ENCODE measurements at places on chromosomes 2 and 18.

- no peak for DNase-seq
These were observed 169.6 kb upstream of the SIX2 start for GRCh38 chr2:45178854-45179253.

DNA sequence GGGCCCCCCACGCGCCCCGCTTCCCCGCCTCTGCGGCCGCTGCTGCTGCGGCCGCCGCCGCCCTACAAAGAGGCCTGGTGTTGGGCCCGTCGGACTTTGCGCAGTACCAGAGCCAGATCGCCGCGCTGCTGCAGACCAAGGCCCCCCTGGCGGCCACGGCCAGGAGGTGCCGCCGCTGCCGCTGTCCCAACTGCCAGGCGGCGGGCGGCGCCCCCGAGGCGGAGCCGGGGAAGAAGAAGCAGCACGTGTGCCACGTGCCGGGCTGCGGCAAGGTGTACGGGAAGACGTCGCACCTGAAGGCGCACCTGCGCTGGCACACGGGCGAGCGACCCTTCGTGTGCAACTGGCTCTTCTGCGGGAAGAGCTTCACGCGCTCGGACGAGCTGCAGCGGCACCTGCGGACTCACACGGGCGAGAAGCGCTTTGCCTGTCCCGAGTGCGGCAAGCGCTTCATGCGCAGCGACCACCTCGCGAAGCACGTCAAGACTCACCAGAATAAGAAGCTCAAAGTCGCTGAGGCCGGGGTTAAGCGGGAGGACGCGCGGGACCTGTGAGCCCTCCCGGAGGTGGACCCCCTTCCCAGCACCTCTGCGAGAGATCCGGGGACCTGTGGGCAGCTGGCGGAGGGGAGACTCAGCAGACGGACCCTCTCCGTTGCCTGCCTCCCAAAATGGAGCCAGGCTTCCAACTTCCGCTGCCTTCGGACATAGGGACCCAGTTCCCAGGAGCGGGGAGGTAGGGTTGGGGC lies 1.9 kb downstream of the SP5 start:
- no peak for DNase-seq

GRCh38 chr2:37326285-37326684 lies 1.7 kb upstream of the PRKD3 start:
- no peak for DNase-seq

DNA sequence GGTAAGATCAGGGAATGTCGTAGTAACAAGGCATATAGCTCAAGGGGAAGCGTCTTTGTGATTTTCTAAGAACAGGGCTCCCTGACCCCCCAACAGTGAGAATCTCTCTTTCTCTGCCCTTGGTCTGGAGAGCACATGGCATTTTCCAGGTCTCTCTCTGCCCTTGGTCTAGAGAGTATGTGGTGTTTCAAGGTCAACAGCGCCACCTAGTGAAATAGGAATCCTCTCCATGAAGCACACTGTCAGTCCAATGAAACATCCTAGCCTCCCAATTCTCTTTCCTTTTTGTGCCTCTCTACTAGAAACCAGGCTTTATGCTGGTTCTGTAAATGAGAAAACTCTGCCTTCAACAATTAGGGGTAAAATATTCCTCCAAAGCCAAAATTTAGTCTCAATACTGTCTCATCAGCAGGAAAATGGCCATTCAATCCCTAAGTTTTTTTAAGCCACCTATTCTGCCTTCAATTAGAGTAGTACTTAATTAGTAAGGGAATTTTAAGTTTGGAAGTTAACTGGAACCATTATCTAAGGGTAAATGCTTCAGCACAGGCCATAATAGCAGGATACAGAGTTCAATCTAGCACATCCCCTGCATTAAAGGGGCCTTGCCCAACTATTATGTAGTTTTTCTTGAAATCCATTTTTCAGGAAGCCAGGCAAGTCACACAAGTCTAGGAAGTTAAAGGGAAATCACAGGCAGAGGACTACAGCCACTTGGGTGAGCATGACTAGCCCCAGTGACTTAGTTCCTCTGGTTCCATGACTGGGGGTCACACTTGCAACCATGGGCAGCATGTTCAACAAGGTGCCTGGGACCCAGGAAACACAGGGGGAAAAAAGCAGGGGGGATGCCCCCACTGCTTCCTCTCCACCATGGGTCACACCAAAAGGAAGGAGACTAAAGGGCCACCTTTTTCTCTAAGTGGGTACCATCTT lies 12.4 kb downstream of the DYM start:
- DNase-seq = no peak

GRCh38 chr2:28152585-28153280 lies 239.9 kb upstream of the FOSL2 start:
- DNase-seq = no peak

DNA sequence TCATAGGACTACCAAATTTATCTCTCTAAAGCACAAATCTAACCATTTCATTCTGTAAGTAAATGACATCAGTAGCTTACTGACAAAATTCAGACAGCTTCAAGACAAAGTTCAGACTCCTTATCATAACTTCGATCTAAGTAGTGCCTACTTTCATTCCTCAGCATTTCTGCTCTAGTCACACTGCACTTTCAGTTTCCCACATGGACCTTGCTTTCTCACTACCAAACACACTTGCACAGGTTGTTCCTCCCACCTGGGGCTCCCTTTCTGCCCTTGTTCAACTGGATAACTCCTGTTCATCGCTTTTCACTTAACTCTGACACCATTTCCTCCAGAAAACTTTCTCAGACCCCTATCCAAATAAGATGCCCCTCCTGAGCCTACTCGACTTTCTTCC lies 22.1 kb upstream of the CCDC150 start:
- no peak for DNase-seq

DNA sequence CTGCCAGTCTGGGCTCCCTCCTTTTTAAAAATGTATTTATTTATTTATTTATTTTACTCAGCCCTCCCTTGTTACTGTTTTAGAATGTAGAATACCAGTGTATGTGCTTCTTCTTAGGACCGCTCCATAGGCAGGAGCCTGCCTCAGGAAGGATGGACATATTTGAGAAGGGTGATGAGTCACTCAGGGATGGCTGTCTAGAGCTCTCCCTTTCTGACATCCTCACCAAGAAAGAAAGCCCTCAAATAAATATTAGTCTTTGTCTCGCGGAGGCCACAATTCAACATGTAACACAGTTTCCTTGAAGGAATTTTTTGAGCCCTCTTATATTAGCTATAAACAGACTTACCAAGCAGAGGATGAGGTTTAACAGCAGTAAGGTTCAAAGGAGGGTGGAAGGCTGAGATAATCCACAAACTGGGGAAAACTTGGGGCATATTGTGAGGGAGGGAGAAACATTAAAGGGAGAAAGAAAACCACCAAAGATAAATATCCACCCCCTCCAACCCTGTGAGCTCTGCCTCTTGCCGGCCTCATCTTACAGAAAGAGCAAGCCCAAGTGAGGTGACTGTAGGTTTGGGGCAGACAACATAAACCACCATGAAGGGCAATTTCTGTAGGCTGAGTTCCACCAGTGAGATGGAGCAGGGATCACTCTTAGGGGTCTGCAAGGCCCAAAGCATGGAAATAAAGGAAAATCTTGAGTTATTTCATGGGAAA lies 163.4 kb downstream of the LRRTM1 start:
- DNase-seq = no peak

- DNase-seq = no peak
These were observed 95.2 kb upstream of the FSIP2 start for GRCh38 chr2:185643434-185643833.

GRCh38 chr2:101617796-101618195 lies 79.7 kb upstream of the MAP4K4 start:
- no peak for DNase-seq
